ENCODE measurements at places on chromosomes 13 and 19.
A peak's percentile ranks its signal among the peaks of the same experiment; 100 is the strongest.

DNA sequence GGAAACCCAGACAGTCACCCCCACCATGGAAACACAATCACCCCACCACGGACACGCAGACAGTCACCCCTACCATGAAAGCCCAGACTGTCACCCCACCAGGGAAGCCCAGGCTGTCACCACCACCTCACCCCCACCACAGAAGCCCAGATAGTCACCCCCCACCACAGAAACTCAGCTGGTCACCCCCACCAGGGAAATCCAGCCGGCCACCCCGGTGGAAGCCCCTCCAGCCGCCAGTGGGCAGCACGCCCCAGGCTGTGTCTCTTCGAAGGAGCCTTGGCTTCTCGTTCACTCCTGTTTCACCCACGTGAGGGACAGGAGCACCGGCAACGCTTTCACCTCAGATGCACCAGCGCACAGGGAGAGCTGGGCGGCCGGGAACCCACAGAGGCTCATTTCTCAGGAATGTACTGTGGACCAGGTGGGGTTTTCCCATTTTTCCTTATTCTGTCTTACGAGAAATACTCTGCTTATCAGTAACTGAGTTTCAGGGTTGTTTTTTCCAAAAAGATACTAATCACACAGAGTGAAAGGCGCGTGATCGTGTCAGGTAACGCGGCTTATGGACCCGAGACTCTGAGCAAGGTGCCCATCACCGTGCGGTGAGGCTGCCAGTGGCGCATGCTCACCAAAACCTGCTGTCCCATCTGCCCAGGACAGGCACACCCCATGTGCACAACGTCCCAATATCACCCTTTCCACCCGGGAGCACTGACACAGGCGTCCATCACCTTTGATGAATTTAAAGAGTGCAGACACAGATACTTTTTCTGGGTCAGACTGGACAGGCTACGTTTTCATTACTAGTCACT lies 28.0 kb downstream of the CARS2 start:
- DNase-seq: no peak

GRCh38 chr13:94673851-94674250 lies 38.5 kb downstream of the SOX21 start:
- DNase-seq: no peak

DNA sequence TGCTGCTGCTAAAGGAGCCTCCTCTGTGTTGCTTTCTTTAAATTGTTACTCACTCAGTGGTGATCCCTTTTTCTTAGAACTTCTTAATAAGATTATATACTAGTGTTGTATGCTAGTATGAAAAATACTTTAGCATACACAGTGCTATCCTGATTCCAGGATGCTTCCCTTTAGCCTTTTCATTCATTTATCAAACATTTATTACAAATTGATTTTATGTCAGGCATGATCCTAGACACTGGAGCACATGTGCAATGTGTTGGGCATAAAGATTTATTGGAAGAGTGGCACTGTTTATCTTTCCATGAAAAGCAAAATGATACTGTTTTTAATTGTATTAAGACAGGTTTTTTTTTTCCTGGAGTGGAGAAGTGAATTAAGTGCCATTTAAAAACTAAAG lies 249.6 kb downstream of the GPC5 start:
- DNase-seq: no peak

DNA sequence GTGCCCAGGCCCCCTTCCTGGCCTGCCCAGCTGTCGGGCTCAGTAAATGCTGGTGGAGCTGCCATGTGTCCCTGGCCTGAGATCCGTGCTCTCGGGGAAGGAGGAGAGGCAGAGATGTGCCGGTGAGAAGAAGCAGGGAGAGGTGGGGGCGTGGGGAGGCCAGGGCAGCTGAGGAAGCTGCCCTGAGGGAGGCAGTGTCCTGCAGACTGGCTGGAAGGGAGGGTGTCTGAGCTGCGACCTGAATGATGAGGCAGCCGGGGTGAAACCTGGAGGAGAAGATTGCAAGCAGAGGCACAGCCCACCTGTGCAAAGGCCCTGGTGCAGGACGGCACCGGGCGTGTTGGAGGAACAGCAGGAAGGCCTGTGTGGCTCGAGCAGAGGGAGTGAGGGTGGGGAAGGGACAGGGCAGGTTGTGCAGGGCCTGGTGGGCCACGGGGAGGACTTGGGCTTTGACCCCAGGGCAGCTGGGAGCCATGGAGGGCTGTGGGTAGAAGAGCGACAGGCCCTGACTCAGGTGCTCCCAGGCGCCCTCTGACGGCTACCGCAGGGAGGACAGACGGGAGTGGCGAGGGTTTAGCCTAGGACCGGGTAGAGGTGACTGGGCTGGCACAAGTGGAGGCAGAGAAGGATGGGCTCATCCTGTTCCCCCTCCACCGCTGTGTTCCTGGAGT lies 14.0 kb upstream of the CELF5 start:
- peak; percentile 53 for DNase-seq

GRCh38 chr19:3684054-3684816 lies 16.0 kb downstream of the PIP5K1C start:
- DNase-seq: no peak

GRCh38 chr19:49470615-49470978 lies 3.4 kb upstream of the FLT3LG start:
- no peak for DNase-seq

- DNase-seq: no peak
Measured at GRCh38 chr13:30222254-30222653, 85.1 kb downstream of the KATNAL1 start.

GRCh38 chr13:102940143-102940542 lies 94.3 kb downstream of the ERCC5 start:
- DNase-seq: no peak

DNA sequence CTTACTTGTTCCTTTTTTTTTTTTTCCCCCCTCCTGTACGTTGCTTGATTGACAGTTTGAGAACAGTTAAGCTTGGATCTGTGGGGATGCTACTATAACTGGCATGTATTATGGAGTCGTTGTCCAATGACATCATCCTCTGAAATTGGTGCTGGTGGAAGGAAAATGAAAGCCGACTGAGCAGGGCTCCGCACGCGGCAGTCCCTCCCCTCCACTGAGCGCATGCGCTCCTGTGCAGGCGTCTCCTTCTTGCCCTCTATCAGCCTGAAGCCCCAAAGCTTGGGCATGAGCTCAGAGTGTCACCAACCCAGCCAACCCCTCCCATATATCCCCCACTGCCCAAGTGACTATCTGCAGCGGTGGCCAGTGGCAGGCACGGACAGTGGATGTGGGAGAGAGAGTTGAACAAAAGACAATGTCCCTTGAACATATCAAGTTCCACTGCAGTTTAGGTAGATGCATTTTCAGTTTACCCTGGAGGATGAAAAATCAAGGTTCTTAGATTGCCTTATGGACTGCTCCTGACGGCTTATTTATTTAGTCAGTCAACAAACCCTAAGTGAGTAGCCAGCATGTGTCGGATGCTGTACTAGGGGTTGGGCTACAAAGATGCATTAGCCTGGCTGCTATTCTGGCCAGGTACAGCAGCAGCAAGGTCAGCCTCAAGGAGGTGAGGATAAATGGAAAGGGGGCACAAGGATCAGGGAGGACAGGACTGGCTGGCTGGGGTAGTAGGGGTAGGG lies 20.8 kb downstream of the MBNL2 start:
- no peak for DNase-seq

DNA sequence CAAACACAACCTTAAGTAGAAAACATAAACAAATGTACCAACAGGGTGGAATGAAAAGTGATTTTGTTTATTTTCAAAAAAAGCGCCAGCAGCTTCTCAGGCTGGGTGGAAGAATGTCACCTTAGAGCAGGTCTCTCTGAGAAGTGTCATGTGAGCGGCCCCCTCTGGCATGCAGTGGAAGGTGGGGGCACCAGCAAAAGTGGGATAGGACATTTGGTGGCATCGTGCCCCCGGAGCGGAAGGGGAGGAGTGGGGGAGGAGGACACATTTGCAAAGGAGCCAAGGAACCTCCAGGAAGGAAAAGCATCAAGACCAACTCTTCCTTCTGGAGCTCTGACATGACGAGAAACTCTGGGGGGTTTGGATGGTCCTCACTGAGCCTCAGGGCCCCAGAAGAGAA lies 635.3 kb downstream of the UQCRFS1 start:
- no peak for DNase-seq

- no peak for DNase-seq
Measured at GRCh38 chr19:2286402-2287140, 4.6 kb upstream of the PEAK3 start.

- no peak for DNase-seq
Measured at GRCh38 chr19:35363711-35364425, 5.6 kb downstream of the FFAR3 start.

DNA sequence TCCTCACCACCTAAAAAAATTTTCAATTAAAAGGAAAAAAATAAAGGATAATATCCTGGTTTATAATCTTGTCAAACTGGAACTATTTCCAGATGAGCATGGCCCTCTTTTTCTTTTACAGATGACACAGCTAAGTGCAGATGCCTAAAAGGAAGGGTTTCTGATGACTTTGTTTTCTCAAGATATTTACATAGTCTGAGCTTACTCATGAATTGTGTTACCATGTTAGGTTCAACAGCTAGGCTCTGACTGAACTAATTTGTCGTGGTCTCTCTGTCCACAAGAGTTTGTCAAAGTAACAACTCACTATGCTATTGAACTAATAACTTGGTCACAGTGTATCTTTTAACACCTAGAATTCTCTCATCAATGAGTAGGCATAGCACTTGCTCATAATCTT lies 780.8 kb downstream of the GPC5 start:
- DNase-seq: no peak

DNA sequence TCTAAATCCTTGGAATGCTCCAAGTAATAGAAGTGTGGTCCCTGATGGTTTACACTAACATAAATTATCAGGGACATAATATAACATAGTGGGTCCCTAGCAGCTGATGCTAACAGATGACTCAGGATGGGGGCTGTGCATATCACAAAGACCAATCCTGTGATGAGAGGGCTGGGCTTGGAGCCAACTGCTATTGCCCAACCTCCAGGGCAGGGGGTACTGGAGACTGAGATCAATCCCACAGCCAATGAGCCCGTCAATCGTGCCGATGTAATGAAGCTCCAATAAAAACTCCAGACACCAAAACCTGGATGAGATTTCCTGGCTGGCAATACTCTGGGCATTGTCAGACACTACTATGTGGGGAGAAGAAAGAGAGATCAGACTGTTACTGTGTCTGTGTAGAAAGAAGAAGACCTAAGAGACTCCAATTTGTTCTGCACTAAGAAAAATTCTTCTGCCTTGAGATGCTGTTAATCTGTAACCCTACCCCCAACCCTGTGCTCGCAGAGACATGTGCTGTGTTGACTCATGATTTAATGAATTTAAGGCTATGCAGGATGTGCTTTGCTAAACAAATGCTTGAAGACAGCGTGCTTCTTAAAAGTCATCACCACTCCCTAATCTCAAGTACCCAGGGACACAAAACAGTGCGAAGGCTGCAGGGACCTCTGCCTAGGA lies 33.4 kb downstream of the ABCC4 start:
- no peak for DNase-seq

DNA sequence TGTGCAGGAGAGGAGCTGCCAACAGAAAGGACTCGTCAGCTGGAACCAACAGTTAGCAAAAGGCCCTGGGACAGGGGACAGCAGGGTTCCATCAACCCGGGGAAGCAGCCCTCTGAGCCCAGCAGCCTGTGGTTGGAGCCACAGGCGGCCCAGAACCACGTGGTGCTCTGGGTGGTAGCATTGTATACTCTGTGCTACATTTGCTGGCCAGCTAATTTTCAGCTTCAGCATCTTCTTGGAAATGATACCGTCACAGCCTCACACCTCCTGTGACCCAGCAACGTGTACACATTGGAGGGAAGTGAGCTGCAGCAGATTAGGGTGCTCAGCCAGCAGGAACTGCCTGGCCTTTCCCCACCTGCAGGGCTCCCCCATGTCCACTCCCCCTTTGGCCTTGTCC lies 13.1 kb upstream of the MTIF3 start:
- DNase-seq: no peak

DNA sequence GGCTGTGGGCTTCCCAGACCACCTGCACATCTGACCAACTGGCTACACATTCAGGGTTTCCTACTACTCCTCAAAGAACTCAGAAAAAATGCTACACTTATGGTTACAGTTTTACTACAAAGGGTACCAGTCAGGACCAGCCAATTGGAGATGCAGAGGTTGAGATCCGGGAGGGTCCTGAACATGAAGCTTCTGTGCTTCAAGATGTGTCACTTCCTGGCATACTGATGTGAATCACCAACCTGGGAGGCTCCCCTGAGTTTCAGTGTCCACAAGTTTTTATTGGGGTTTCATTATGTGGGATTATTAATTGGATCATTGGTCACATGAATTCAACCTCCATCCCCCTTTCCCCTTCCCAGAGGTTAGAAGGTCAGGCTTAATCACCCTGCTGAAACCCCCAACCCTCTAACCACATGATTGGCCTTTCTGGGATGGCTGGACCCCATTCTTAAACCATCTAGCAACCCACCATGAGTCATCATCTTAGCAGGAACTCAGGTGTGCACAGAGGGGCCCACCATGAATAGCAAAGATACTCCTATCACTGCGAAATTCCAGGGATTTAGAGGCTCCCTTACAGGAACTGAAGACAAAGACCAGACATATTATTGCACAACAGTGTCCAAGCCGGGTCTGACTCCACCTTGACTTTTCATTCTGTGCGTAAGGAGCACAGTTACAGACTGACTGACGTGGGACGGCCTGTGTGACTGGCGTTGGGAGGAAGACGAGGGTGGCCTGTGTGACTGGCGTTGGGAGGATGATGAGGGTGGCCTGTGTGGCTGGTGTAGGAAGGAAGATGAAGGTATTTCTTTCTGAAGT lies 90.7 kb downstream of the ATP8A2 start:
- DNase-seq: no peak

- no peak for DNase-seq
Measured at GRCh38 chr19:35337097-35337983, 8.4 kb downstream of the CD22 start.

DNA sequence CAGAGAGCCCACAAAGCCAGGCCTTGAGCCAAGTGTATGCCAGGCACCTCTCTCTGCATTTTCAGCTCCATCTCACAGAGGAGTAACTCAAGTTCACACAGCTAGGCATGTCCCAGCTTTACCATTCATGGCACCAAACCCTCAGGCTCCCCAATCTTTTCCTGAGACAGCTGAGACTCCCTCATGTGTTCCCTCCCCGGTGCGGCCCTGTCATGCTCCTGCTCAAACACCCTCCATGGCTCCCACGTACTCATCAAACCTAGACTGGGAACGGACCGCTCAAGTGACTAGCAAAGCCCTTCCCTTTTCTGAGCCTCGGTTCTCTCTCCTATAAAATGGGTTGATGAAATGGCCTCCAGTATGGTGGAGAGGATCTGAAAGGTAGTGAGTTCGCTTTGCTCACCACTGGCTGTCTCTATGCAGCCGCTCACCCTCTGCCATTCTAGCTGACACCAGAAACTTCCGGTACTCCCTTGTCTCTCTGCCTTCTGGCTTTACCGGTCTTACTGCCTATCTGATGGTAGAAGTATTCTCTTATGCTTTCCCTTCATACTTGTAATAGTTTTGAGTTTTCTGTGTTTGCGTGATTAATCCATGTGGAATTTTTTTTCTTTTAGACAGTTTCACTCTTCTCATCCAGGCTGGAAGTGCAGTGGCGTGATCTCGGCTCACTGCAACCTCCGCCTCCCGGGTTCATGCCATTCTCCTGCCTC lies 7.8 kb upstream of the SLC44A2 start:
- DNase-seq: no peak

GRCh38 chr13:114100446-114101357 lies 31.7 kb downstream of the RASA3 start:
- no peak for DNase-seq

GRCh38 chr13:21889651-21890050 lies 218.8 kb downstream of the FGF9 start:
- DNase-seq: no peak

- DNase-seq: no peak
Measured at GRCh38 chr19:52602941-52603340, 32.9 kb downstream of the ZNF701 start.

- no peak for DNase-seq
Measured at GRCh38 chr19:8473648-8474476, 28.6 kb downstream of the PRAM1 start.
